Caco-2 (cell line): ENCODE measurements at places on chromosomes 12 and 14. TPM values are rescaled to one million over a fixed set of nuclear protein-coding genes. Genes with fewer than 3 reads are reported as not detected.

DNA sequence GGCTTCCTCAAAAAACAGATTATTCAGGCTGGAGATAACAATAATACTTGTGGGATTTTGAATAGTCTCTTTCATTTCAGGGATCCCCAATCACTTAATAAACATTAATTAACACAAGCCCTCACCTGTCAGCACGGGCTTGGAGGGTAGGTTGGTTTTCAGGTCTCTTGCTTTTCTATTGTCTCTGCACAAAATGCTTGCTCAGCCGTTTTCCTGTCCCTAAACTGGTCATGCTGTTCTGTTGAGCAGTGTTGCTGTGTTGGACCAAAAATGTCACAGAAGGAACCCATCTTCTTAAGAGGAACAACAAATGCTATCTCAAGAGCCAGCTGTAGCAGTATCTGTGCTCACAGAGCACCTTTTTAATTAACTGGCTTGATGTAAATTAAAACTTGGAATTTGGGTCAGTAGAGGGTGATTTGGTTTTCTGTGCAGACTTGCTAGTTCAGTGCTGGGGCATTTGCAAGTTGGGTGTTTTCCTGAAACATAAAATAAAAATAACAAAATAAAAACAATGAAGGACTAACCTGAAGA, 231.8 kb upstream of the CRY1 start:
- H3K27me3 ChIP-seq = peaks cover under 1% of the 10 kb centered on the region
- no peak for DNase-seq
- no peaks in the 10 kb centered on the region for H3K4me1 ChIP-seq
- H3K36me3 ChIP-seq = no peaks in the 10 kb centered on the region
- no peak overlapping the region for H3K27ac ChIP-seq

DNA sequence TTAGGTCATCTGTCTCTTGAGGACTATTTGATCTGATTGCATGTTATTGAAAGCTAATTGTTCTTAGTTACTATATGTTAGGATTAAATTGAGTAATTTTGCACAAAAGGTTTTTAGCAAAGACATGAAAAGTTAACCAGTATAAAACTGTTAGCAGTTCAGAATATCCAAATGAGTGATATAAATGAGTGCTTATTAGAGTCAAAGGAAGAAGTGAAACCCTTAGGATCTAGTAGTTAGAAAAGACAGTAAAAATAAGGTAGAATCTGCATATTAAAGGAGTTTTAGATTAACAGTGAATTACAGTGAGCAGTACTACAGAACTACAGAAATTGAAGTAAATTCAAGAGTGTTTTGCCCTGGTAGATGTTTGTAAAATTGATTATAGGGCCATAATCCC, 12.4 kb downstream of the RAP1B start:
- DNase-seq = no peak
- H3K4me3 ChIP-seq = no peak overlapping the region
- H3K36me3 ChIP-seq = peaks cover 2% of the 10 kb centered on the region
- H3K4me1 ChIP-seq = peaks cover 37% of the 10 kb centered on the region
- H3K27me3 ChIP-seq = no peaks in the 10 kb centered on the region
- H3K27ac ChIP-seq = no peak overlapping the region

DNA sequence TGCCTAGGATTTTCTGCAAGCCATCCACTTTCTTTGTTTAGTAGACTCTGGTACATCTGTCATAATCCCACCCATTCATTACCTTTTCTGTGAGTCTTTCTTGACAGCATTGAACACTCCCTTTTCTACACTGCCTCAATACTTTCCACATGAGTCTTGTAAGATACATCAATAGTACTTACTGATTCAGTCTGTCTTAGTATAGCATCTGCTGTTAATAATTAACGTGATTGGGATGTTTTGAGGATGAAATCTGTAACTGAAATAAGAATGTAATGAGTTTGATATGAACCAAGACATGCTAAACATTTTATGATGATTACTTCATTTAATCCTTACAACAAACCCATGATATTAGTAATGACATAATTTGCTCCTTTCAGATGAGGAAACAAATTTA, 196.2 kb upstream of the FOXG1 start:
- H3K27ac ChIP-seq = no peak overlapping the region
- H3K4me3 ChIP-seq = no peak overlapping the region
- no peak for DNase-seq
- H3K27me3 ChIP-seq = no peaks in the 10 kb centered on the region
- no peaks in the 10 kb centered on the region for H3K4me1 ChIP-seq

DNA sequence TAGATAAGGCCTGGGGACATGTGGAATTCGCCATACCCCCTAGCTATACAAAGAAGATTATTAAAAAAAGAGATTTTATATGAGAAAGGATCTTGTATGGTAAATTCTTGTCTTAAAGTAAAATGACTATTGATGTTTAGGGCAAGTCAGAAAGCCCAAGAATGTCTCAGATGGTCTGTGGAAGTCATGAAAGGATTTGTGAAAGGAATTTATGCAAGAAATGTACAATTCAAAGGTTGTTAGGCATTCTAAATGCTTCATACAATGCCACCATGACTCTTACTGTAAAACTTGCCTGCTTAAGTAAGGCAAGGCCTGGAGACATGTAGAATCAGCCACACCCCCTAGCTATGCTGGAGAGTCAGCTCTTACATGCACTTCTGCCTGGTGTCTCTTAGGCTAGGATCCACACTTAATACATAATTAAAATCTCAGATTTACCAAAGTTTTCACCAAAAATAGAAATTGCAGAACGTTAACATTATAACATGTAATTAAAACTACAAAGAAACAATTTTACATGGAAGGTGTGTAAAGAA, 8.9 kb upstream of the ETNK1 start:
- H3K4me1 ChIP-seq = no peaks in the 10 kb centered on the region
- no peaks in the 10 kb centered on the region for H3K36me3 ChIP-seq
- H3K27me3 ChIP-seq = no peaks in the 10 kb centered on the region
- DNase-seq = no peak

DNA sequence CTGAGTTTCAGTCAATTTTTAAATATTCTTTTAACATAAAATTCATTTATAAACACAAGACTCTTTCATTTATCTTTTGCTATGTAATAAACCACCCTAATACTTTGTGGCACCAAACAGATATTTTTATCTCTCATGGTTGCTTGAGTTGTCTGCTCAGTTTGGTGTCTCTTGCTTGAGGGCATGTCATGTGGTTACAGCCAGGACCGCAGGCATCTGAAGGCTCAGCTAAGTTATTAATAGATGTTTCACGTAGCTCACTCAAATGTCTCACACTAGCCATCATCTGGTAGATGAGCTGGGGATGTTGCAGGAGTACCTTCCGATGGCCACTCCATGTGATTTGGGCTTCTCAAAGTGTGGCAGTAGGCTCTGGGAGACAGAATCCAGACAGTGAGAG, 597.8 kb downstream of the ETNK1 start:
- H3K4me1 ChIP-seq = no peaks in the 10 kb centered on the region
- no peak for DNase-seq
- no peaks in the 10 kb centered on the region for H3K36me3 ChIP-seq
- no peaks in the 10 kb centered on the region for H3K27me3 ChIP-seq
- no peak overlapping the region for H3K4me3 ChIP-seq
- no peak overlapping the region for H3K27ac ChIP-seq

DNA sequence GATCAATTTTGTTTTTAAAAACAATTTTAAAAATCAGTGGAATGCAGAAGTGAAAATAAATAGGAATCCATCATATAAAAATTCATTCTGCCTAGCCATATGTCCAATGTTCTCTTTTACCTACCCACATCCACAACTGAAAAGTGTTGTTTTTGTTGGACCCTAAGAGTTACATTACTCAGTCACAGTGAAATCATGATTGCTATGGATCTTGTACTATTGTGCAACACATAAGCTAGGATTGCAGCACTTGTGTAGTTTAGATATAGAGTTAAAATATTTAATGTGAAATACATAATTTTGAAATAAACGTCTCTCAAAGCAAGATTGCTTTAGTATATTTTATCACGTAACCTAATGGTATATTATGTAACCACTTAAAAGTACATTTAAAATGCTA, 213.3 kb upstream of the CLEC14A start:
- H3K36me3 ChIP-seq = no peaks in the 10 kb centered on the region
- no peak for DNase-seq
- no peaks in the 10 kb centered on the region for H3K27me3 ChIP-seq
- no peaks in the 10 kb centered on the region for H3K4me1 ChIP-seq
- H3K27ac ChIP-seq = no peak overlapping the region

DNA sequence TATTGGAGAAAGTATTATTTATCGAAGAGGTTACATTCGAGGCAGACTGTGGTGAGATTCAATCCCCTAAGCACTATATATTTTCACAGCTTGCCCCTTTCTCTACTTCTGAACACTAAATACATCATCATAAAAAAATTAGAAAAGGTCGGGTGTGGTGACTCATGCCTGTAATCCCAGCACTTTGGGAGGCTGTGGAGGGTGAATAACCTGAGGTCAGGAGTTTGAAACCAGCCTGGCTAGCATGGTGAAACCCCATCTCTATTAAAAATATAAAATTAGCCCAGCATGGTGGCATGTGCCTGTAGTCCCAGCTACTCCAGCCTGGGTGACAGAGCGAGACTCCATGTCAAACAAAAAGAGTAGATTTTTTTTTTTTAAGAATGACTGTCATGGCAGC, 70.6 kb upstream of the MYF6 start:
- no peaks in the 10 kb centered on the region for H3K4me1 ChIP-seq
- no peaks in the 10 kb centered on the region for H3K27me3 ChIP-seq
- H3K27ac ChIP-seq = no peak overlapping the region
- no peak overlapping the region for H3K4me3 ChIP-seq

GRCh38 chr14:100868621-100869370, 34.7 kb downstream of the RTL1 start:
- no peaks in the 10 kb centered on the region for H3K27me3 ChIP-seq
- no peaks in the 10 kb centered on the region for H3K4me1 ChIP-seq
- H3K27ac ChIP-seq = no peak overlapping the region
- no peak overlapping the region for H3K4me3 ChIP-seq
- H3K36me3 ChIP-seq = no peaks in the 10 kb centered on the region

- no peaks in the 10 kb centered on the region for H3K36me3 ChIP-seq
- DNase-seq = no peak
- no peaks in the 10 kb centered on the region for H3K27me3 ChIP-seq
- H3K27ac ChIP-seq = no peak overlapping the region
- no peaks in the 10 kb centered on the region for H3K4me1 ChIP-seq
Measured at GRCh38 chr12:22458298-22458937, 85.9 kb downstream of the C2CD5 start.

Gene CMKLR1
- total RNA-seq = not detected in 2 replicates

Gene TXNDC16
- total RNA-seq = 6.6 and 10.2 TPM in 2 replicates

Gene TOMM20L
- 1.2 and 1.7 TPM in 2 replicates for total RNA-seq

Gene COPS7A
- total RNA-seq = 56.8 and 61.9 TPM in 2 replicates

Gene LTB4R2
- 10.3 and 12.3 TPM in 2 replicates for total RNA-seq

Gene NPAS3
- not detected in 2 replicates for total RNA-seq

Gene ARG2
- 22.6 and 22.8 TPM in 2 replicates for total RNA-seq
